ENCODE measurements at places on chromosomes 1 and 21.

- H3K27me3 ChIP-seq, result no peaks in the 10 kb centered on the region
- no peak for DNase-seq
- H3K4me1 ChIP-seq, result no peaks in the 10 kb centered on the region
- no peak overlapping the region for H3K4me3 ChIP-seq
- H3K27ac ChIP-seq, result no peak overlapping the region
Observed at GRCh38 chr1:219478811-219479210, 134.1 kb downstream of the ZC3H11B start.

GRCh38 chr1:164971921-164972415 lies 384.5 kb downstream of the LMX1A start:
- no peak overlapping the region for H3K27ac ChIP-seq
- H3K4me1 ChIP-seq, result no peaks in the 10 kb centered on the region
- no peak overlapping the region for H3K4me3 ChIP-seq
- DNase-seq, result no peak

DNA sequence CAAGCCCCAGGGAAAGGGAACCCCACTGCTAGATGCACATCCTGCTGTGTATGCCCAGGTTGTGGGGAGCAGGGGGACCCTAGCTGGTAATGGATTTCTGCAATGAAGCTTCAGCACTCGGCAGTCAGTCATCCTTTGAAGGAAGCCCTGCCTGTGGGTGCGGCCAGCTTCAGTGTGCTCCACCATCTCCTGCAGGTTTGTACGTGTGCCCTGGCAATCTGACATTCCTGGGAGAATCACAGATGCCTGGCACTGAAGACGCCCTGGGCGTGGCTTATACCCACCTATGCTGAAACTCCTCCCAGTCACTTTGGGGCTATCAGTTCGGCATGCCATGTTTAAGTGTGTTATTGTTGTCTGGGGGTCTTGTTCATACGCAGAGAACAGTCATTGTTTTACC lies 6.8 kb downstream of the SPRR5 start:
- peaks cover 22% of the 10 kb centered on the region for H3K4me1 ChIP-seq
- no peaks in the 10 kb centered on the region for H3K27me3 ChIP-seq
- peak overlapping the region; percentile 89 for H3K27ac ChIP-seq
- no peaks in the 10 kb centered on the region for H3K36me3 ChIP-seq
- peak; percentile 88 for DNase-seq

DNA sequence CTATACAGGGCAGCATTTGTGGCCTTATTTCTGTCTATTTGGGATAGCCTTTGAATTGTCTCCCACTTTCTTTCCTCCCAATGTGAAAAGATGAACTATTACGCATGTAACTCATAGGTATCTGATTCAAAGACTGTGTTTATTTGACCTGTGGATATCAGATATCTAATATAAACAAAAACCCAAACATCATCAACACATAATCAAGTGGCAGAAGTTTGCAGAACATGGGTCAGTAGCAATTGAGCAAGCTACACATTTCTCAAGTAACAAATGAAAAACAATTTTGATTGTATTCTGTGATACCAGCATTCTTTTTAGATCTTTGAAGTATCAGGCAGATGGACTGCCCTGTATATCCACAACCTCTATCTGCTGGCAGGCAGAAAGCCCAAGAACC lies 490.5 kb upstream of the ADGRL2 start:
- no peak overlapping the region for H3K27ac ChIP-seq
- H3K4me3 ChIP-seq, result no peak overlapping the region
- no peaks in the 10 kb centered on the region for H3K27me3 ChIP-seq
- no peaks in the 10 kb centered on the region for H3K4me1 ChIP-seq

DNA sequence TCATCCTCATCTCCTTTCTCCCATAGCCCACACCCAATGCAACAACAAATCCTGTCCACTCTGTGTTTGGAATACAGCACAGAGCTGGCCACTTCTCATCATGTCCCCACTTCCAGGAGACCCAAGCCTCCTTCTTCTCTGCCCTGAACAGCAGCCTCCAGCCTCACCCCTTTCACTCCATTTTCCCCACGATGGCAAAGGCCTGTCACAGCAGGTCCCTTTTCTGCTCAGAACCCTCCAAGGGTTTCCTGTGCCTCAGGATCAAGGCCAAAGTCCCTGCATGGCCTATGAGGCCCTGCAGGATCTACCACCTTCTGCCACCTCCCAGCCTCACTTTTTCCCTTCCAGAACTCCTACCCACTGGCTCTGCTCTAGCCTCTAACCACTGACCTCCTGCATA lies 78.5 kb downstream of the CSMD2 start:
- H3K27ac ChIP-seq, result no peak overlapping the region
- no peaks in the 10 kb centered on the region for H3K36me3 ChIP-seq
- H3K4me3 ChIP-seq, result no peak overlapping the region
- H3K27me3 ChIP-seq, result no peaks in the 10 kb centered on the region

DNA sequence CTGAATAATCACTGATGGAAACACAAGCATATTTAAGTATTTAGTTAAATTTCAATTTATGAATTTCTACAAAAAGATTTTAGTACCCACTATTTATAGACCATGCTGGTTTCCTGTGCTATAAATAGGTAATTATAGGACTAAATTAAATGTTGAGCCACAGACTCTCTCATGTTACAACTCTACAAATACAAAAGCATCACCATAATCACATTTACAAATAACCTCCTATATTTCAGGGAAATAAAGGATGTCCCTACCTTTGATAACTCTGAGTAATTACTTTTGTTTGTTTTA lies 32.6 kb upstream of the CCDC190 start:
- no peaks in the 10 kb centered on the region for H3K27me3 ChIP-seq
- H3K4me3 ChIP-seq, result no peak overlapping the region
- peaks cover 9% of the 10 kb centered on the region for H3K4me1 ChIP-seq
- no peak for DNase-seq

GRCh38 chr1:92356956-92357355 lies 58.1 kb downstream of the RPAP2 start:
- H3K27me3 ChIP-seq, result no peaks in the 10 kb centered on the region
- H3K27ac ChIP-seq, result no peak overlapping the region
- no peak overlapping the region for H3K4me3 ChIP-seq
- DNase-seq, result no peak

GRCh38 chr1:213526306-213526705 lies 461.5 kb upstream of the PROX1 start:
- no peaks in the 10 kb centered on the region for H3K4me1 ChIP-seq
- DNase-seq, result no peak
- H3K4me3 ChIP-seq, result no peak overlapping the region
- no peak overlapping the region for H3K27ac ChIP-seq
- H3K36me3 ChIP-seq, result no peaks in the 10 kb centered on the region

DNA sequence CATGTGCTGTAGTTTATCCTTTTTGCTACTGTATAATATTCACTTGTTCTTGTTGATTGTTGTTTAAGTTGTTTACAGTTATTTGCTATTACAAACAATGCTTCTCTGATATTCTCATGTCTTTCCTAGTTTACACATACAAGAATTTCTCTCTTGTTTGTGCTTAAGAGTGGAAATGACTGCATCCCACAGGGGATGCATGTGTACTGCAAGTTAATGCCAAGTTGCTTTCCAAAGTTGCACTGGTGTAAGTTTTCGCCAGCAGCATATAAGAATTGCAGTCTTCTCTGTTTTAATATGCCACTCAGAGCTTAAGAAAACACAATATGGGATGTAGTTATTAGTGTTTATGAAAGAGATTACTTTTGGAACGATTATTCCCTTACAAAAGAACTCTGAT lies 97.7 kb downstream of the NEK7 start:
- no peak for DNase-seq
- H3K27ac ChIP-seq, result no peak overlapping the region
- no peak overlapping the region for H3K4me3 ChIP-seq

- no peaks in the 10 kb centered on the region for H3K36me3 ChIP-seq
- no peak overlapping the region for H3K4me3 ChIP-seq
- H3K27ac ChIP-seq, result no peak overlapping the region
- no peaks in the 10 kb centered on the region for H3K27me3 ChIP-seq
Observed at GRCh38 chr1:210557426-210558077, 228.8 kb downstream of the HHAT start.

DNA sequence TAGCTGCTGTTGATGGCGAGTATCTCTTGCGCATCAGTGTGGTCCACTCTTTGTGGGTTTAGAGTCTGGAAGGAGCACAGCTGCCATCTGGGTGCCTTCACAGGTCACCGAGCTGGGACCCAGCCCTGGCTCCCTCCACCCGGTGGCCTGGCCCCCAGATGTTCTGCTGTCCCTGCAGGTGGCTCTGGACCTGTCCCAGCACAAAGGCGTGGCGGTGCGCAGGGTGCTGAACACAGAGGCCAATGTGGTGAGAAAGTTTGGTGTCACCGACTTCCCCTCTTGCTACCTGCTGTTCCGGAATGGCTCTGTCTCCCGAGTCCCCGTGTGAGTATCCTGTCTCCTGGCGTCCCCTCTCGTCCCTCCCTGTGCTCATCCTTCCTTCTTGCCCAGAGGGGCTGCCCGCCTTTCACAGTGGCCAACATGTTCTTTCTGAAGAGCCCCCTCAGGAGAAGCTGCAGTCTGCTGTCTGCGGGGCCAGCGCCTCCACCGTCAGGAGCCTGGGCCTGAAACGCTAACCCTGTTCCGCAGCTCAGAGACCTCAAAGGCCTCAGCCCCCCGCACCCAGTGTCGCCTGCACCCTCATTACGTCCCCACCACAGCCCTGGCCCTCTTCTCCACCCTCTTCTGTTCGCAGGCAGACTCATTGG lies 27.4 kb downstream of the QSOX1 start:
- no peaks in the 10 kb centered on the region for H3K4me1 ChIP-seq
- H3K4me3 ChIP-seq, result no peak overlapping the region
- H3K27ac ChIP-seq, result no peak overlapping the region
- H3K27me3 ChIP-seq, result no peaks in the 10 kb centered on the region
- H3K36me3 ChIP-seq, result peaks cover 77% of the 10 kb centered on the region
- peak; percentile 48 for DNase-seq

Data from RWPE2 (cell line).